Astrocyte (in vitro differentiated cells and primary cell): ENCODE measurements at places on chromosomes 1 and 21. TPM values are rescaled to one million over a fixed set of nuclear protein-coding genes. Genes with fewer than 3 reads are reported as not detected.

- no peak overlapping the region for H3K4me3 ChIP-seq
- H3K4me1 ChIP-seq = peaks cover 31% of the 10 kb centered on the region
- no peaks in the 10 kb centered on the region for H3K27me3 ChIP-seq
- no peak overlapping the region for H3K27ac ChIP-seq
Measured at GRCh38 chr1:199687321-199687720, 340.2 kb upstream of the NR5A2 start.

GRCh38 chr1:113185463-113186104 lies 112.6 kb downstream of the LRIG2 start:
- no peak overlapping the region for H3K4me3 ChIP-seq
- H3K27me3 ChIP-seq = peaks cover 3% of the 10 kb centered on the region
- no peaks in the 10 kb centered on the region for H3K36me3 ChIP-seq
- no peak overlapping the region for H3K27ac ChIP-seq
- H3K4me1 ChIP-seq = no peaks in the 10 kb centered on the region
- DNase-seq = no peak

DNA sequence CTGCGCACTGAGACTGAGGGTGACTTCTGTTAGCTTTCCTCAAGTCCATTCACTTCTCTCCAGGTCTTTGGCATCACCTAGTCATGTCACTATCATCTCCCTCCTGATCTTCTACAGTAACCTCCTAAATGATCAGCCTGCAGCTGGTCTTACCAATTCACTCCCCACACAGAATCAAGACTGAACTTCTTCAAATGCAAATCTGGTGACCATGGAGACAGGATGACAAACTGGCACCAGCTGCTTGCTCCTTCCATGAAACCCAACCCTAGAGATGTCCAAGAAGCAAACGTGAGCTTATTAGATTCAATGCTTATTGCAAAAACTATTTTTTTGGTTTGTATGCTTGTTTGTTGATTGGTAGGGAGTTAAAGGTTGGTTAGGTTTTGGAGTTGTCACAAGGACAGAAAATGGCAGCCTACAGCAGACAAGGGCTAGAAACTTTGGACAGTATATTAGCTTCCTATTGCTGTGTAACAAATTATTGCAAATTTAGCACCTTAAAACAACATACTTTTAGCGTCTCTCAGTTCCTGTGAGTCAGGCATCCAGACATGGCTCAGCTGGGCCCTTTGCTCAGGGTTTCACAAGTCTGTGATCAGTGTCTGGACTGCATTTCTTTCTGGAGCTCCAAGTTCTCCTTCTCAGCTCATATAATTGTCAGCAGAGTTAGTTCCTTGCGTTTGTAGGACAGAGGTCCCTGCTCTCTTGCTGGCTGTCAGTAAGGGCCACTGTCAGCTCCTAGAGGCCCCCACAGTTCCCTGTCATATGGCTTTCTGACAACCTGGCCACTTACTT lies 53.3 kb upstream of the GJA8 start:
- H3K27ac ChIP-seq = no peak overlapping the region
- H3K4me1 ChIP-seq = no peaks in the 10 kb centered on the region
- H3K4me3 ChIP-seq = no peak overlapping the region
- H3K36me3 ChIP-seq = no peaks in the 10 kb centered on the region
- no peaks in the 10 kb centered on the region for H3K27me3 ChIP-seq

DNA sequence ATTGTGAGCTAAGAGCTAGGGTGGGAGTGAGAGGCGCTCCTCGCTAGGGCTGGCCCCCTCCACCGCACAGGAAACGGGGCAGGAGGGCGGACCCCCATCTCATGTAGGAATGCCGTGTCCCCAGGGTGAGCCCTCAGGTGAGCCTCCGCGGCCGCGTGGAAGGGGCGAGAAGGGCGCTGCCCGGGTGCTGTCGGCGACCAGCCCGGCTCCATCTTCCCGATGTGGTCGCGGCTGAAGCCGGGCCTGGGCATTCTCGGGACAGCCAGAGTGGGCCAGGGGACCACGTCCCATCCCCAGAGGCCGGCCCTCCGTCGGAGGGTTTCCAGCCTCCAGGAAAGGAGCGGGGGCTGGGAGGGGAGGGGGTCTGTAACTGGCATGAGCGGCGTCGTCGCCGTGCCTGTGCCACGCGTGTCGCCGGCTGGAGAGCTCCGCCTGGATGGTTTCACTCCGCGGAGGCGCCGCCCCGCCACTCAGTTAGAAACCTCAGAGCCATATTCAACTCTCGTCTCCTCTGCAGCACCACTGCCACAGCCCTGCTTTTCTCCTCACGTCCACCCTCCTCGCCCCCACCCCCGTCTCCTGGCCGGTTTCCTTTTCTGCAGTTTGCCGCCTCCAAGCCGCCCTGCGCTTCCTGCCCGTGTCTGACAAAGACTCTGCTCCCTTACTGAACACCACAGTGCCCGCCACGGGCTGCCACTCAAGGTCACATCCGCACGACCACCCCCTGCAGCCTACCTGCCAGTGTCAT lies at the start of gene TMEM269:
TMEM269 (plus strand) TSS at position 46 of the 748 bp plus-strand sequence. CDS start 4,903 bp downstream, outside the sequence.
- no peak within 1 kb of the TSS for H3K27ac ChIP-seq
- peak within 1 kb of the TSS; percentile 57 for H3K4me3 ChIP-seq
- no peaks in the 10 kb centered on the region for H3K36me3 ChIP-seq
- H3K27me3 ChIP-seq = no peaks in the 10 kb centered on the region
- H3K4me1 ChIP-seq = peaks cover 9% of the 10 kb centered on the region
- DNase-seq = no peak

DNA sequence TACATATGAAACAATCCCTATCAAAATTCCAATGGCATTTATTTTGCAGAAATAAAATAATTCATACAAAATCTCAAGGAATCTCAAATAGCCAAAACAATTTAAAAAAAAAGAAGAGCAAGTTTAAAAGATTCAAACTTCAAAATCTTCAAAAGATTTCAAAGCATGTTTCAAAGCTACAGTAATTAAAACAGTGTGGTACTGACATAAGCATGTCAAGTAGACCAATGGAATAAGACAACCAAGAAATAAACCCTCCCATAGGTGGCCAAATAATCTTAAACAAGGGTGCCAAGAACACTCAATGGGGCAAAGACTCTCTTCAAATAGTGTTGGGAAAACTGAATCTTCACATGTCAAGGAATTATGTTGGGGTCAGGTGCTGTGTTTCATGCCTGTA lies 28.0 kb upstream of the UCK2 start:
- no peaks in the 10 kb centered on the region for H3K36me3 ChIP-seq
- H3K27me3 ChIP-seq = no peaks in the 10 kb centered on the region
- no peaks in the 10 kb centered on the region for H3K4me1 ChIP-seq
- H3K27ac ChIP-seq = no peak overlapping the region
- no peak for DNase-seq
- no peak overlapping the region for H3K4me3 ChIP-seq

GRCh38 chr1:42845866-42846256 lies 552 bp upstream of the ZNF691 start:
- H3K27me3 ChIP-seq = no peaks in the 10 kb centered on the region
- peaks cover 8% of the 10 kb centered on the region for H3K4me1 ChIP-seq
- peak overlapping the region; percentile 3 for H3K27ac ChIP-seq
- H3K4me3 ChIP-seq = peak overlapping the region; percentile 89
- peaks cover 10% of the 10 kb centered on the region for H3K36me3 ChIP-seq

DNA sequence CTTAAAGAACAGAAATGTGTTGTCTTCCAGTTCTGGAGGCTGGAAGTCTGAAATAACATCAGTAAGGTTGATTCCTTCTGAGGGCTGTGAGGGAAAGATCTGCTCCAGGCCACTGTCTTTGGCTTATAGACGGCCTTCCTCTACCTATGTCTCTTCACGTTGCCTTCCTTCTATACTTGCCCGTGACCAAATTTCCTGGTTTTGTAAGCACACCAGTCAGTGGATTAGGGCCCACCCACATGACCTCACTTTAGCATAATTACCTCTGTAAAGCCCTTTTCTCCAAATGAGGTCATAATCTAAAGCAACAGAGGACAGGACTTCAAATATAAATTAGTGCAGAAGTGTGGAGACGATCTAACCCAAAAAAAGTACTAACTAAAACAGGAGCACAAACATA lies 231.6 kb downstream of the NRIP1 start:
- no peaks in the 10 kb centered on the region for H3K4me1 ChIP-seq
- no peaks in the 10 kb centered on the region for H3K36me3 ChIP-seq
- H3K4me3 ChIP-seq = no peak overlapping the region
- DNase-seq = no peak
- H3K27me3 ChIP-seq = no peaks in the 10 kb centered on the region

- no peaks in the 10 kb centered on the region for H3K4me1 ChIP-seq
- H3K27me3 ChIP-seq = no peaks in the 10 kb centered on the region
- no peak overlapping the region for H3K4me3 ChIP-seq
- peaks cover 13% of the 10 kb centered on the region for H3K36me3 ChIP-seq
- H3K27ac ChIP-seq = no peak overlapping the region
Measured at GRCh38 chr1:75745276-75745675, 20.8 kb downstream of the ACADM start.

- H3K36me3 ChIP-seq = no peaks in the 10 kb centered on the region
- DNase-seq = no peak
- H3K4me3 ChIP-seq = no peak overlapping the region
Measured at GRCh38 chr1:95641386-95641785, 407.4 kb downstream of the RWDD3 start.

GRCh38 chr1:229258031-229258756 lies 12.7 kb upstream of the RAB4A start:
- peaks cover 3% of the 10 kb centered on the region for H3K27me3 ChIP-seq
- DNase-seq = peak; percentile 33
- no peak overlapping the region for H3K27ac ChIP-seq
- peaks cover 5% of the 10 kb centered on the region for H3K4me1 ChIP-seq

DNA sequence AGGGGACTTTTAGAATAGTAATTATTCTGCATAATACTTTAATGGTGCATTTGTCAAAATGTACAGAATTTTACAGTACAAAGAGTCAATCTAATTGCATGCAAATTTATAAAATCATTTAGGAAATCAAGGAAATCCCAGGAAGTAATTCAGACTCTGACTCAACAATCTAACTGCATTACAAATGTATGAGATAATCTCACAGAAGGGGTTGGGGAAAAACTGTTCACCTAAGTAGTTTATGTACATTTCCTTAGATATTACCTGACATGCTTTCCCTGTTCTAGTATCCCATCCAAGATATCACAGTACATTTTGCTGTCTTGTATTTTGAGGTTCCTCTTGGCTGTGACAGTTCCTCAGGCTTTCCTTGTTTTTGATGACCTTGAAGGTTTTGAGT lies 4.7 kb downstream of the CRB1 start:
- no peaks in the 10 kb centered on the region for H3K4me1 ChIP-seq
- no peaks in the 10 kb centered on the region for H3K27me3 ChIP-seq
- H3K27ac ChIP-seq = no peak overlapping the region
- no peak overlapping the region for H3K4me3 ChIP-seq

DNA sequence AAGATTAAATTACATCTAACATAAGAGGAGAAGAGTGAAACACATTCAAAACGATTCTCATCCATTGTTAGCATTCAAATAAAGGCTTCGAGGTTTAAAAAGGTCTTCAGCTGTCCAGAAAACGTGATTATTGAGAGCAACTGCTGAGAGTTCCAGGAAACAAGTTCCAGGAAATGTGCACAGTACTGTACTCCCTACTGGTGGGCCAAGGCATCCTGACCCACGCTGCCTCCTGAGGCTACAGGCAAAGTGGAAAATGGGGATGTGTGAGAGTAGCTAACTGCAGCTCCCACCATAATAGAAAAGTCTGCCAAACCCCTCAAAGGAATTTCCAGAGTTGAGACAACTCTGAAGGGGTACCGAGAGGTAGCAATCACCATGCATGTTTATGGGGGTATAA lies 2.0 kb downstream of the VAV3 start:
- peaks cover 22% of the 10 kb centered on the region for H3K27me3 ChIP-seq
- H3K4me1 ChIP-seq = peaks cover 16% of the 10 kb centered on the region
- H3K4me3 ChIP-seq = no peak overlapping the region

DNA sequence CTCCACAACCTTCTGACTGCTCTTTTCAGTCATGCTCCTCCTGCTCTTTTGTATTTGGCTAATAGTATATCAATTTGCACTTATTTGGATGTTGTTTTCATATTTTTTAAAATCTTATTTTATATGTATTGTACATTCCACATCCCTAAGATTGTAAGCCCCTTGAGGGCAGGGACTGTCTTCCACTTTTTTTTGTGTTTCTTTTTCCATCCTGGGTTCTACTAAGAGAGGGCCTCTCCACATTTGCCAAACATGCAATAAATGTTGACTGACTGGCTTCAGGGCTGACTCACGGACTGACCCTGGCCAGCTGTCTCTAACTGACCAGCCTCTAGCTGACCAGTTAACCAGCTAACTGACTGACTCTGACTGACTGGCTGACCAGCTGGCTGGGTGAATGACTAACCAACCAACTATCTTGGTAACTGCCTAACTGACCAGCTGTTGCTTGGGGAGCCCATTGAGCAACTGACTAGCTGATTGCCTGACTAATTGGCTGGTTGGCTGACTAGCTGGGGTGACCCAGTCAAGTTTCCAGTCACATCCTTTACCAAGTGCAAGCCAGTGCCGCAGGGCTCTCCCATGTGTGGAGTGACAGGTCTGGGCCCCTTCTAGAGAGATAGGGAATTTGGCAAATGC lies 16.1 kb downstream of the CSF1 start:
- DNase-seq = peak; percentile 69
- H3K27ac ChIP-seq = no peak overlapping the region
- peaks cover 3% of the 10 kb centered on the region for H3K36me3 ChIP-seq
- H3K4me1 ChIP-seq = peaks cover 21% of the 10 kb centered on the region

- no peaks in the 10 kb centered on the region for H3K36me3 ChIP-seq
- H3K27me3 ChIP-seq = no peaks in the 10 kb centered on the region
- no peak overlapping the region for H3K4me3 ChIP-seq
Measured at GRCh38 chr21:32496568-32496967, 84.1 kb downstream of the EVA1C start.

DNA sequence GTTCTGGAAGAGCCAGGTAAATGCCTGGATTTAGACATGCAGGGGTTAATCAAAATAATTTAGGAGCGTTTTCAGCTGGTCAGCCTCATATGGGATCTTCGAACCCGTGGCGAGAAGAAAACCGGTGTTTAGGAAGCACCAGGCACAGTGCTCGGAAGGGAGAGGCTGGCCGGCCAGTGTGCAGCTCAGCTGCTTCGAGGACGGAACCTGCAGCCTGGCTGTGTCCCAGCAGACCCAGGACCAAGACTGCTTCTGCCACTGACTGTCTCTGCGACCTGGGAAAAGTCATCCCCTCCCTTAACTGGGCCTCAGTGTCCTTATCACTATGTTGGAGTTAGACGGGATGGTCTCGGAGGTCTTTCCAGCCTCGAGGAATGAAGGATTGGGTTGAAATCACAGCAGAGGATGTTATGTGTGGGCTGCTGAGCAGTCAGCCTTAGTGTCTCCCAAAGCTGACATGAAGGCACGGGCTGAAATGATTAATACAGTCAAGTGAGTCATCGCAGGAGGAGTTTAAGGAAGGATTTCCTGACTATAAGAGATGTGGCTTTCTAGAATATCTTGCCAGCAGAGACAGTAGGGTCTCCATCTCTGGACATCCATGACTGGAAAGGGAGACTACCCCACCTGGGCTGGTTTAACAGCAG lies 20.8 kb downstream of the PPFIA4 start:
- no peaks in the 10 kb centered on the region for H3K36me3 ChIP-seq
- H3K4me3 ChIP-seq = no peak overlapping the region
- H3K27me3 ChIP-seq = no peaks in the 10 kb centered on the region
- no peak overlapping the region for H3K27ac ChIP-seq
- DNase-seq = peak; percentile 83
- peaks cover 12% of the 10 kb centered on the region for H3K4me1 ChIP-seq

GRCh38 chr21:22795644-22796043 lies 1797.4 kb downstream of the NCAM2 start:
- no peaks in the 10 kb centered on the region for H3K36me3 ChIP-seq
- H3K4me3 ChIP-seq = no peak overlapping the region
- H3K27me3 ChIP-seq = no peaks in the 10 kb centered on the region

The LRRN2 gene
- total RNA-seq = 4.9 and 5.9 TPM in 2 replicates

The NHLH1 gene
- 0.55 and 0.70 TPM in 2 replicates for total RNA-seq
